Ammon's horn (tissue), 1 donor: ENCODE measurements at places on chromosomes 4 and X.

GRCh38 chrX:1903236-1903935 is 288.5 kb downstream of the ASMT start:
- DNase-seq, result no peak

DNA sequence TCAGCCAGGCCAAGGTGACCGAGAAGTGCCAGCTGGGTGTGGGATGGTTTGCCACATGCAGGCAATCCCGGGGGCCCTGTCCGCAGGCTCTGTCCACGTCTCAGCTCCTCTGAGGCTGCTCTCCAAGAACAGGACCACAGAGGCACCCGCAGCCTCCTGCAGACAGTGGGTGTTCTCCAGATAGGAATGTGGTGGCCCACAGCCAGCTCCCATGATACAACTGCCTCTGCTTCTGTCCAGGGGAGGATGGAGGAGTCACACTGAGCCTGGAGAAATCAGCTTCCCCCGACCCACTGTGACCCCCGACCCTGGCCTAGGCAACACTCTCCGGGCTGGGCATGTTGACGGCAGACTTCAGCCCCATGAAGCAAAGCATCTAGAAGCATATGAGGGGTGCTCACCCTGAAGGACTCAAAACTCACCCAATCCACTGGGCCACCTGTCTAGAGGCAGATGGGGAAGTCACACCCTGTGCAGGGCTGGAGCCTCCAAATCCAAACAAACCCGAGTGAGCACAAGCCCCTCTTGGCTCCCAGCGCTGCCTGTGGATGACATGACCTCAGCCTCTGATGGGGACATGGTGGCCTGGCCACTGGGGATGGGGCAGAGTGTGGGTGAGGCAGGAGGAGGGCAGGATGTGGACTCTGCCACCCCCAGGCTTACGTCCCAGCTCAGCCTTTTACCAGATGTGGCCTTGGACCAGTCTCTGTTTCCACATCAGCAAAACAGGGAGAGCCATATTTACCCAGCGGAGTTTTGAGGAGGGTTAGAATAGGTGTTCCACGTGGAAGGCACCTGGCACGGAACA is 102.3 kb downstream of the PSAPL1 start:
- DNase-seq, result no peak

- DNase-seq, result no peak
These were observed 50.3 kb downstream of the NSUN7 start for GRCh38 chr4:40800064-40800463.

GRCh38 chr4:149741186-149741831 is 74.3 kb downstream of the IQCM start:
- DNase-seq, result no peak

GRCh38 chrX:120769576-120770341 is 105.9 kb downstream of the CT47B1 start:
- peak; percentile 20 for DNase-seq

DNA sequence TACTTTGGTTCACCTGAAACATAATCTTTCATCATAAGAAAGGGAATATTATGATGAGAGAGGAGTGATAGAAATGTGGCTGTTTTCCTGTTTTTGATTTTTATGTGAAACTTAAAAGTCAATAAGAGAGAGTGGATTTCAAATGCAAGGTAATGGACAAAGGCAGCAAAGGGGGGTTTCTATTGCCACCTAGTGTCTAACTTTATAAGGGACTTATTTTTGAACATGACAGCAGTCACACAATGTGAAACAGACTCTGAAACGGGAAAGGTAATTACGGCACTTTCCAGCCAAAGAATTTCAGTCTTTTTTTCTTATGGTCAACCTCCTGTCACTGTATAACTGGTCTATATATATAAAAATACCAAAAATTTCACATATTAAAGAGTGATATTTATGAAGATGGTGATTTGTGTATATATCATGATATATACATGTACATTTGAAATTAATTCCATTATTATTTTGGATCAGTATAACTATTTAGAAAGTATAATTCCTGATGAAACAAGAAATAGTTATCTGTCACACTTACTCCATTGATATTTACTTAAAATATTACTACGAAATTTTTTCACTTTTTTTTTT is 127.1 kb downstream of the FBXO8 start:
- peak; percentile 52 for DNase-seq

- no peak for DNase-seq
These were observed 26.1 kb upstream of the IGFBP7 start for GRCh38 chr4:57136281-57136680.

DNA sequence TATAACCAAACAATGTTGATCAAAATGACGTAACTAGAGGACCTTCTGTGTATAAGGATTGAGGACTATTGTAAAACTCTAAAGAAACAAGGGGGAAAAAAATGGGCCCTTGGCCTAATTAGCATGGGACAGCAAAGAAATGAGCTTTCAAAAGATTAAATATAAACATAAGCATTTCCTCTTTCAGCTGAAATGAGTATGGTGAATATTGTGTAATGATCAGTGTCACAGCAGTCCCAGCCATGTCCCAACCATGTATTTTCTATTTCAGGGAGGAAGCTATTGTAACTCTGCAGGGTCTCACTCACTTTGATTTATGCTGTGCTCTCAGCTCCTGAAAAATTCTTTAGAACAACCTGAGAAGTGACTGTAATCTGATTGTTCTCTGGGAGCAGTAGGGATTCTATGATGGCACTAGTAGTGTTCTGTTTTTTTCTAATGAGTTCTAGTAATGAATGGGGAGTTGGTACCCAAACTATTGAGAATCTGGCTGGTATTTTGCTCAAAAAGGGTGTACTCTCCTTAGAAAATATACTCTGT is 25.8 kb downstream of the ANXA10 start:
- no peak for DNase-seq

DNA sequence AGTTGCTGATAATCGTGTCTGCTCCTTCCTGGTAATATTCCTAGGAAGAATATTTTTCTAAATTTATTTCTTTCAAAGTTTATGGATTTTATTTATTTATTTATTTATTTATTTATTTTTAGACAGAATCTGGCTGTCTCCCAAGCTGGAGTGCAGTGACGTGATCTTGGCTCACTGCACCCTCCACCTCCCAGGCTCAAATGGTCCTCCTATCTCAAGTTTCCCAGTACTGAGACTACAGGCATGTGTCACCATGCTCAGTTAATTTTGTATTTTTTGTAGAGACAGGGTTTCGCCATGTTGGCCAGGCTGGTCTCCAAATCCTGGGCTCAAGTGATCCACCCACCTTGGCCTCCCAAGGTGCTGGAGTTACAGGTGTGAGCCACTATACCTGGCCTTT is 48.9 kb downstream of the PDLIM5 start:
- no peak for DNase-seq

DNA sequence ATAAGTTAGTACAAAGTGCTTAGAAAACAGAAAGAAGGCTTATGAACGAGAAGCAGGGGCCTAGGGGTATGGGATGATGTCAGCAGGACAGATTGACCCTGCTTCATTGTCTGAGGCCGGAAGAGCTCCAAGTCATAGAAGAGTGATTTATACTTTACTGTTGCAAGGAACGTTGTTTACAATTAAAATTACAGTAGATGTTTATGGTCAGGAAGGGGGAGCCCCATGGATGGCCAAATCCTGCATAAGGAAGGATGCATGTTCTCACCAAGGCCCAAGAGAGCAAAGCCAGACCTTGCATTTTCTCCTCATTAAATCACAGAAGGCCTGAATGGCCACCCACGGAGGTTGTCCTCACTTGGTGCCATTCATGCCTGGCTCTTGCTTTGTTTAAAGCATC is 115.3 kb downstream of the LDB2 start:
- no peak for DNase-seq

GRCh38 chrX:136057567-136057966 is 72.3 kb downstream of the SLC9A6 start:
- no peak for DNase-seq

DNA sequence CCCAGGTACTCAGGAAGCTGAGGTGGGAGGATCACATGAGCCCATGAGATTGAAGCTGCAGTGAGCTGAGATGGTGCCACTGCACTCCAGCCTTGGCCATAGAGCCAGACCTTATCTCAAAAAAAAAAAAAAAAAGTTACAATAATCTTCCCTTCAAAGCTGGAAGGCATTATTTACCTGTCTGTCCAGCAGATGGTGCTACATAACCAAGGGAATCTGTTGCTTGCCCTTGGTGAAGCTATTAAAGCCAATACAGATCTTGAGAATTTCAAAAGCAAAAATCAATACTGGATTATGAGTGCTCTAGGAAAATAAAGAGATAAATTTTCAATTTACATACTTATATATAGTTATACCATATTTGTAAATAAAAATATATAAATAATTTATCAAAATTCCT is 25.9 kb downstream of the PKD2 start:
- peak; percentile 68 for DNase-seq

GRCh38 chr4:20341134-20341738 is 89.5 kb downstream of the SLIT2 start:
- no peak for DNase-seq

- no peak for DNase-seq
These were observed 60.8 kb downstream of the PALLD start for GRCh38 chr4:168557658-168558057.

GRCh38 chr4:41323179-41323578 is 66.5 kb downstream of the UCHL1 start:
- DNase-seq, result no peak

GRCh38 chr4:173014113-173014558 is 154.5 kb upstream of the GALNT7 start:
- peak; percentile 23 for DNase-seq

DNA sequence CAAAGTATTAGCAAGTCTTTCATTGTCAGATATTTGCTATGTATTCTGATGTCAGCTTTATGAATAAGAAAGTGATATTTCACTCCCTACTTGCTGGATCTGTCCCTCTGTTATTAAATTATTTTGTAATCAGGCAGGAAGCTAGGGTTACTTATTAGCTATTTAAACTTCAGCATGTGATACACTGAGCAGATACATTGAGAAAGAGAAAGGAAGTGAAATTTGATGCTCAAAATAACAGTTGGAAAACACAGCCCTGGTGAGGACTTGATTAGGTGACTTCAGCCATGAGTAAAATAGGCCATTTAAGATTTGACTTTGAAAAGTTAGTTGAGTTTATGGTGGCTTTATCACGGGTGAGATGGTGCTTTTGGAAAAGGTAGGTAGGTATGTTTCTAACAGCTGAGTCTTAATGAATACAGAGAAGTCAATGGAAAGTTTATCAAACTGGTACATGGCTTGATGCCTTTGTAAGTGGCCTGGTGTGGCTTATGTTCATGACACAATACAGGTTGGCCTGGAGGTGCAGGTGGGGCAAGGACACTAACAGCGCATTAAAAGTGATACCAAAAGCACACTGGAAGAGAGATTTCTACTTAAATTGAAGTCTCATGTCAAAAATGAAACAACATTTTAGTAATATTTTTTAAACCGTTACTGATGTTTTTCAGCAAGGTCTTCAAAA is 321.2 kb upstream of the SPOCK3 start:
- DNase-seq, result no peak

DNA sequence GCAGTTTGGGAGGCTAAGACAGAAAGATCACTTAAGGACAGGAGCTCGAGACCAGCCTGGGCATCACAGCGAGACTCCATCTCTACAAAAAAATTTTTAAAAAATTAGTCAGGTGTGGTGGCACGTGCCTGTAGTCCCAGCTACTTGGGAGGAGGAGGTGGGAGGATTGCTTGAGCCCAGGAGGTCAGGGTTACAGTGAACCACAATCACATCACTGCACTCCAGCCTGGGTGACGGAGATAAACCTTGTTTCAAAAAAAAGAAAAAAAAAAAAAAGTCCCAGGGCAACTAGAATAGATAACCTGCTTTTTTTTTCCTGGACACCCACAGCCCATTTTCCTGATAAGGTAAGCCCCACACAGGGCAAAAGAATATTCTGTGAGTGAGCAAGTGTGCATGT is 96.3 kb downstream of the C4orf51 start:
- DNase-seq, result no peak

GRCh38 chr4:38002451-38003071 is 42.4 kb downstream of the PTTG2 start:
- no peak for DNase-seq

DNA sequence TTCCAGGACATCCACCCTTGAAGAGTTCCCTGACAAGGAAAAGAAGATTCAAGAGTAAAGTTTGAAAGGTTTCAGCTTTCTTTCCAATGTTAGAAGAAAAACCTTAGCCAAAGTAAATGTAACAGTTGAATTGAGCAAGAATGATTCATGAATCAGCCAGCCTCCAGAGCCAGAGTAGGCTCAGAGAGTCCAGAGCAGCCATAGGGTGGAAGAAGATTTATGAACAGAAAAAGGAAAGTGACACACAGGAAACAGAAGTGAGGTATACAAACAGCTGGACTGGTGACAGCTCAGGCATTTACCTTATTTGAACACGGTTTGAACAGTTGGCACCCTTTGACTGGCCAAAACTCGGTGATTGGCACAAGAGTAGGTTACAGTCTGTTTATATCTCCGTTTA is 63.2 kb downstream of the QDPR start:
- no peak for DNase-seq

- no peak for DNase-seq
These were observed 31.0 kb downstream of the UNC5C start for GRCh38 chr4:95517576-95518345.

DNA sequence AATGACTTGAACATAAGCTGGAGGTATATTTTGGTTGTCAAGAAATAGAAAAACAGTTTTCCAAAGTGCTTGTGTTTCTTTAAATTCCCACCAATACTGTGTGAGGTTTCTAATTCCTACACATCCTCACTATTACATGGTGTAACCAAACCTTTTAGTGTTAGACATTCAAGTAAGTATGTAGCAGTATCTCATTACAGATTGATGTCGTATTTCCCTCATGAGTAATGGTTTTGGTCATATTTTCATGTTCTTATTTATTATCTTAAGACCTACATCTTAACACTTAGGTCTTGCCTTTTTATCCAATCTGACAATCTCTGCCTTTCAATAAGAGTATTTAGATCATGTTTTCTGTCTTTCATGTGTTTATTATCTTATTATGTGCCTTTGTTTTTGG is 253.7 kb upstream of the ANXA10 start:
- DNase-seq, result no peak

GRCh38 chrX:134453631-134454030 is 6.3 kb upstream of the HPRT1 start:
- DNase-seq, result no peak

- no peak for DNase-seq
These were observed 50.4 kb upstream of the PRPS1 start for GRCh38 chrX:107577933-107578332.

- peak; percentile 19 for DNase-seq
These were observed 103.7 kb upstream of the BMPR1B start for GRCh38 chr4:94653984-94654609.

GRCh38 chr4:18278244-18278643 is 256.7 kb upstream of the LCORL start:
- DNase-seq, result no peak

GRCh38 chr4:187464573-187464972 is 531.0 kb upstream of the ZFP42 start:
- no peak for DNase-seq

GRCh38 chrX:111411557-111411956 is 435 bp downstream of the DCX start:
- DNase-seq, result no peak

DNA sequence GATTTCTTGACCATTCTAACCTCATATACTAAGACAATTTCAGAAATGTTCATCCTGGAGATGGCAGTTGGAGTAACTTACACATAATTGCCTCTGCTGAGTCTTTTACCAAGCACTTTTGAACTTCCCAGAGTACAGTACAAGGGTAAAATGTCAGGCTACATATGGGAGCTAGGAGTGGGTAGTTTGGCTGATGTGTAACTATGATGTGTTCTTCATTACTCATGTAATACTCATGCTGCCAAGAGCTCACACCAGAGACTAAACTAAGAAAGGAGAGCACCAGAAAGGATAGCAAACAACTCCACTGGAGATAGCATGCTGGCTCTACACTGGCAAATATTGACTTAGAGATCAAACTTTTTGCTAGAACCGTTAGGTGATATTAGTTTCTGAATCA is 194.0 kb downstream of the PDGFRA start:
- no peak for DNase-seq

- DNase-seq, result no peak
These were observed 56.3 kb downstream of the MSN start for GRCh38 chrX:65723706-65724105.
